ENCODE measurements at places on chromosomes 5 and 9.

DNA sequence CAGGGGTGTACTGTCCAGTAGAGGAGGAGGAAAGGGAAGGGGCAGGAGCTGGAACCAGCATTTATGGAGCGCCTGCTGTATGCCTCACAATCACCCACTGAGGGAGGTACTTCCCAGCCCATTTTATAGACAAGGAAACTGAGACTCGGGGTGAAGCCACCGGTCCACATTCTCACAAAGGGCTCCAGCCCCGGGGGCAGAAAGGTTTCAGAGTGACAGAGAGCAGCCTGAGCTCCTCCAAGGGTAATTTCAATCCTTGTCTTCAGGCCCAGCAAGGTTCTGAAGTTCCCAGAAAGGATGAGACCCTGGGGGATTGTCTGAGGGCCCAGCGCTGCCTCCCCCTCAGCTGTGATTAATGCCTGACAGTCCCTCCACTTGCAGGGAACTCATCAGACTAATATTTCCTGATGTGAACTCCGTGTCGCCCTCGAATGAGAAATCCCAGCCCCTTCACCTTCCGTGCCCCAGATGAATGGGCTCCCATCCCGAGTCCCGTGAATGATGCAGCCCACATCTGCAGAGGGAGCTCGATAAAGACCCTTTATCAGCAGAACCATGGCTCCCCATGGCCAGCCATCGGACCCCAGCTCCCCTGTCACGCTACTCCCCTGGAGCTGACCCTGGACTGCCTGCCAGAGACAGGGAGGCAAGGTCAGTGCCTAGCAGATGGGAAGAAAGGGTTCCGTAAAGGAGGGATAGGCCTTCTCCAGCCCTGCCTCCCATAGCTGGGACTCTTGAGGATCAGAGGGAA, 32.1 kb upstream of the MVB12B start:
- no peak for DNase-seq

- no peak for DNase-seq
Measured at GRCh38 chr9:85554349-85554748, 187.4 kb downstream of the AGTPBP1 start.

DNA sequence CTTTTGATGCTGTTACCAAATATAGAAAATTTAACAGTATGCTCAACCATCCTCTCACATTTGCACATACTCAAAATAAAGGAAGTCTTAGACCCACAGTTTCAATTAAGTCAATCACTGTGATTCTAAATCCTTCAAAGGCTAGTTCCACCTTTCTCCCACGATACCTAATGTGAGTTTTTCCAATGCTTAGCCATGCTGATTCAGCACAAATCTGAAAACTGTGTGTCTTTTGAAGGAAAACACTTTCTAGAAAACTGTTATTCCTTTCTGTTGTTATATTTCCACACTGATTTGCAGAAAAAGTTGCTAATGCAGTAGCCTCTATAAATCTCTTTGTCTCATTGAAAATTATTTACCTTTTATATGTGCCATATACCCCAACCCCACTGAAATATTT, 645.7 kb downstream of the PRR16 start:
- DNase-seq = no peak

- no peak for DNase-seq
Measured at GRCh38 chr9:74281674-74282073, 215.5 kb upstream of the RORB start.

GRCh38 chr5:158147227-158147626, 288.3 kb upstream of the CLINT1 start:
- DNase-seq = no peak

DNA sequence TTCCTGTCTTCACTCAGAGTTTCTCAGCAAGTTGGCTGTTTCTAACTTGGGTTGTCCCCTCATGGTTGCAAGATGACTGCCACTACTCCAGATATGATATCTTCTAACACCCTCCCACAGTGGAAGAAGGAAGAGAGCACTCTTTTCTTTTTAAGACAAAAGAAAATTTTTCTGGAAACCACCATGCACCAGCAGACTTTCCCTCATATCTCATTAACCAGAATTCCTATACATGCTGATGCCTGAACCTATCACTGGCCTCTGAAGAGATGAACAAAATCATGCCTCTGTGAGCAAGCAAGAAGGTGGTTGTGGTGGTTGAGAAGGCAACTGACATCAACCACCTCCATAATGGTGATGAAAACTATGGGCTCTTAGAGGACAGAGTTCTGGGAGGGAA, 56.8 kb downstream of the FEM1C start:
- no peak for DNase-seq

- no peak for DNase-seq
Measured at GRCh38 chr9:33014665-33015014, 10.4 kb upstream of the DNAJA1 start.

DNA sequence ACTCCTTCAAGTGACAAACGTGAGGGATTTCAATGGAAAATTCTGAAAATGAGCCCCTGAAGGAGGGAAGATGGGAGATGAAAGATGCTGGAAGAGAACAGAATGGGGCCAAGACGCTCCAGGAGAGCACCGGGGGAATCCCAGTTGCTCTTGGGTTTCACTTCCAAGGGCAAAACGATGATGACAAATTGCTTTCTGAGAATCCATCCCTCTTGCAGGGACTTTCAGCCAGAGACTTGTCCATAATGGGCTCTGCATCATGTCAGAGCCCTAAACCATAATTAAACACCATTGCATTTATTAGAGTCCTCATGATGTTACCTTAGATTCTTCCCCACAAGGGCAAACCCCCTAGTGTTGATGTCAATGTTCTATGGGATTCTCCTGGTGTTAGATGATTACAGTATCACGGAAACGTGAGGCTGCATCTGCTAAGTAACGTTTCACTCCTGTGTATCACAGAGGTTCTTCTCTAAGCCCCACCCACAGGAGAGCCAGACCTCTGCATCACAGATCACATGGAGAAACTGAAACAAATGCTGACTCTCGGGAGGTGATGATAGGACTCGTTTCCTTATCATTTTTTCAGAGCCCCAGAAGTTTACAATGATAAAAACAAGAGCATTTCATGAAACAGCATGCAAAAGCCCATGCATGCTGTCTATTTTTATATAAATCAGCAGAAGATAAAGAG, 114.4 kb downstream of the TENT4A start:
- DNase-seq = no peak

GRCh38 chr5:169980418-169981053, at the start of gene INSYN2B:
TSS of gene INSYN2B (minus strand) at chr5:169980495. CDS start at chr5:169883898, 96,597 bp downstream.
- no peak for DNase-seq

GRCh38 chr9:90838581-90839154, 37.0 kb downstream of the SYK start:
- DNase-seq = no peak

- DNase-seq = no peak
Measured at GRCh38 chr5:121273833-121274433, 577.7 kb upstream of the FTMT start.

DNA sequence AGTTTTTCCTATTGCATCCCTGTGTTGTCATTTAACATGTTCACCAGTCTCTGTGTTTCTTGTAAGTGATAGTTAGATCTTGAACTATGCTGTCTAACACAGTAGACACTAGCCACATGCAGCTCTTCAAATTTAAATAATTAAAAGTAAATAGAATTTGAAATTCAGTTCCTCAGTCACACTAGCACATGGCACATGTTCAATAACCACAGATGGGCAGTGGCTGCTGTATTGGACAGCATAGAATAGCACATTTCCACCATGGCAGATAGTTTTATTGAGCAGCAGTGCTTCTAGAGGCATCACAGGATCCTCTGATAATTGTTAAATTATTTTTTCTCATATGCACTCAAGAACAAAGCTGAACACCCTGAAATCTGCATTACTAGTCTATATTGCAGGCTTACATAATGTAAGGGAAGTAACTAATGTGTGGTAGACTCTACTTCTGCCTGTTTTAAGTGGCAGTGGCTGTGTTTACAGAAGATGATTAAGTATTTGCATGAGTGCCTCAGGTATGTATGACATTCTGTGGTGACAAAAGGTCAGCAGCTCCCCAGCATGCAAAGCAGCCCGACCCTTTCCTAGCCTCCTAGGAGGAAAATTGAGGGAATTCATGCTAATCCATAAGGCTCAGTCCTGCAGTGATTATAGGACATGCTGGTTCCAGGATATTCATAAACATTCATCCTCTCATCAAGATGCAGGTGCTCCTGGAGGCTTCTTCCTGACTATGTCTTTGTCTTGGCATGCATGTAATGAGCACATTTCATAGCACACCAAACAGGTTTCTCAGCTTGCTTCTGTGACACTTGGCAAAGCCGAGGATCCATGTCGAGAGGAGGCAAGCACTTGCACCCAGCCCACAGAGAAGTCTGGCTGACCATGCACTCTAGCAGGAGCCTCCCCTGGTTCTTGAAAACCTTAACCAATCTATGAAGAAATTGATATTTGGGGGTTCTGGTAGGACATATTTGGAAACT, 45.5 kb downstream of the SH3RF2 start:
- no peak for DNase-seq

GRCh38 chr5:2205185-2205585, 322.5 kb upstream of the IRX4 start:
- DNase-seq = no peak

GRCh38 chr9:116394894-116395698, 241.5 kb downstream of the PAPPA start:
- peak; percentile 35 for DNase-seq

- DNase-seq = peak; percentile 59
Measured at GRCh38 chr9:86867804-86868313, 79.4 kb downstream of the GAS1 start.

- no peak for DNase-seq
Measured at GRCh38 chr5:15487228-15487627, 12.8 kb upstream of the FBXL7 start.

- DNase-seq = no peak
Measured at GRCh38 chr5:160743027-160743426, 109.0 kb downstream of the ATP10B start.

- no peak for DNase-seq
Measured at GRCh38 chr5:175749591-175749990, 91.7 kb downstream of the HRH2 start.

GRCh38 chr5:154194345-154195329, 4.1 kb downstream of the GALNT10 start:
- DNase-seq = no peak
